ENCODE measurements at places on chromosomes 12 and 14.

DNA sequence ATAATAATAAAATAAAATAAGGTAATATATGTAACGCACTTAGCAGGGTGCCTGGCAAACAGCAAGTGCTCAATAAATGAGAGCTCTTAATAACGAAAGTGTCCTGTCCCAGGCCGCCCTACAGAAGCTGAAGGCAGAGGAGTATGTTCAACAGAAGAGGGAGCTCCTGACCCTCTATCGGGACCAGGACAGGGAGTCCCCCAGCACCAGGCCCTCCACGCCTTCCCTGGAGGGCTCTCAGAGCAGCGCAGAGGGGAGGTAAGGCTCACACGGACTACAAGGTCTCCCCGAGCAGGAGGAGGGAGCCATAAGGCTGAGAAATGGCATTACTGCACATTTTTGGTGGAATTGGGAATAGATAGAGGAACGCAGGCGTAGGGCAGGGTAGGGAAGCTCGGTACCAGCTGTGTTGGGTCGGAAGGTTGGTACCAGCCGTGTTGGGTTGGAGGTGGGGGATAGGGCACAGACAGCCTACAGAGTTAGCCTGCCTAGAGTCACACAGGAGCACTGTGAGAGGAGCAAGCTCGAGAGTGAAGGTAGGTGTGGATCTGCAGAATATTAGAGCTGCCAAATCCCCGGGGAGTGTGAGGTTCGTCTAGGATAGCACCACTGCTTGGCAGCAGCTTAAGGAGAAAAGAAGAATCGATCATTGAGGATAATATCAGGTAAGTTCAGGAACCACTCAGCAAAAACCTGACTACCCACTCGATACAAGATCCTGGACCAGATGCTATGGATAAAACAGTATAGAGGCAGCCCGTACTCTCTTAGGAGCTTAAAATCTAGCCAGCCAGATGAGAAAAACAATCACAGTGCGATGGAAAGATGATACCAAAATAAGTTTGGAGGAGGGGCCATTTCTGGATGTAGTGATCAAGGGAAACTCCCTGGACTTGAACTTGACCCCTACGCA, 15.3 kb downstream of the TNFRSF1A start:
- peak; percentile 57 for DNase-seq

- no peak for DNase-seq
Measured at GRCh38 chr12:11666131-11667050, 16.9 kb downstream of the ETV6 start.

DNA sequence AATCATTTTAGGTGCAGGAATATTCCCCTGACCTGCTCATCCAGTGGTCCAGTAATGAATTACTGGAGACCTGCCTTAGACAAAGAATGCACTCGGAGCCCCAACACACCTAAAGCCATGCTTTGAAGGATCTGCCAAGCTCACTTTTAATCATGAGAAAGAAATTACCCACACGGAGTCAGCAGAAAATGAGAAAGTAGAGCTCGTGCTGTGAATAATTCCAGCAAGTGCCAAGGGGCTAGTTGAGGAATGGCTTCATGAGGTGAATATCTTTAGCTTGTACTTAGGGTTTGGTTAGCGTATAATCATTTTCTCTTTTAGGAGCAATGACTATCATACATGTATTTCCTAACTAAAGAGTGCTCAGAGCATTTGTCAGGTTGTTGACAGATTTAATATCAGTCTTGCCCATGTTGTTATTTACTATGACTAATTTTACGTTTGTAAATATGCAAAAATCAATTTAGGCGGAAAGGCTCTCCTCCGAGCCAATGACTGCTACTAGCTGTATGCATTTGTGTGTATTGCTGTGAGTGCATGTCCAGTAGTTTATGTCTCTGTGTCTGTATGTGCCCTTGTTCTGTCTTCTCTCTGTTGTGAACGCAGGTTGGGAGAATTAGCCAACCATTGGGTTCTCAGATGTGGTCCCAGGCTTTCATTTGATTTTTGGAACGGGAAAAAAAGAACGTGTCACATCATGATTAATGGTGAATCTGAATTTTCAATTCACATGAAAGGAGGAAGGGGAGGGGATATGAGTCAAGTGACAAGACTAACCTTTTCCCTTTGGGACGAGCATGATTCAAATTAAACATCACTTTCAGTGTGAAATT, 98.4 kb downstream of the RMST start:
- no peak for DNase-seq

GRCh38 chr12:32445356-32445755, 46.0 kb downstream of the FGD4 start:
- no peak for DNase-seq

DNA sequence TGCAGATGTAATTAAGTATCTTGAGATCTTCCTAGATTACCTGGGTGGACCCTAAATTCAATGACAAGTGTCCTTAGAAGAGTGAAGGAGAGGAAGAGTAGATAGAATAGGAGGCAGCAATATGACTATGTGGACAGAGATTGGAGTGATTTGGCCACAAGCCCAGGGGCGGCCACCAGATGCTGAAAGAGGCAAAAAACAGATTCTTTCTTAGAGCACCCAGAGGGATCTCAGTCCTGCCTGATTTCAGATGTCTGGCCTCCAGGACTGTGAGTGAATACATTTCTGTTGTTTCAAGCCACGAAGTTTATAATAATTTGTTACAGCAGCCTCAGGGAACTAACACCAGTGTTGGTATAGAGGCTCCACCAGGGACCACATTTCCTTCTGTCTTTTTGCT, 67.3 kb downstream of the DACT1 start:
- peak; percentile 41 for DNase-seq

DNA sequence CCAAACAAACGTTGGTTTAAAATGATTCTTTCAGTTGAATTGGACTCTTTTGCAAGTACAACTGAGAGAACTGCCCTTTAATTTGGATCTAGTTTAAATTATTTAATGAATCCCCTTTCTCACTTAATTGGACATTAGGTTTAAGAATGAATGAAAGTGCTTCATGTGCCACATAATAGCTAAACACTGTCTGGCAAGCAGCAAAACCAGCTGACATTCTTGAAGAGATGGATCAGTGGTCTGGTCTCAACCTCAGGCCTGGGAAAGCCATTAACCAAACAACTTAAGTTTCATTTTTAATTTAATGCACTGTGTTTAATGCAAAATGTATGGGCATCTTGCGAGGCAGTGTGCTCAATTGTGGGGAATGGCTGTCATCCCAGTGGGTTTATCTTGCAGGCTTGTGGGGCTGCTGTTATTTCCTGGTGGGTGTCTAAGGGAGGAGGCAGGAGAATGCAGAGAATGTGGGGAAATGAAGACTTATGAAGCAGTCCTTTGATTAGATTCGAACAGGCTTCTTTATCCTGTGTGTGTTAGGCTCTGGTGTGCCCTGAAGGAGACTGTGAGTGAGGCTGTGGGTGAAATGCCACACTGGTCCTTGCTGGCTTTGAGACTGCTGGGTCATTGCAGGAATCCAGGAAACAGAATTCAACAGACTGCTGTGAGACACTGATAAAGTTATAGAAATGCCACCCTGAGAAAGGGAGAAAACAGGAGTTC, 144.1 kb upstream of the PELI2 start:
- no peak for DNase-seq

- DNase-seq, result no peak
Measured at GRCh38 chr12:9973949-9974348, 2.7 kb downstream of the CLEC12A start.

DNA sequence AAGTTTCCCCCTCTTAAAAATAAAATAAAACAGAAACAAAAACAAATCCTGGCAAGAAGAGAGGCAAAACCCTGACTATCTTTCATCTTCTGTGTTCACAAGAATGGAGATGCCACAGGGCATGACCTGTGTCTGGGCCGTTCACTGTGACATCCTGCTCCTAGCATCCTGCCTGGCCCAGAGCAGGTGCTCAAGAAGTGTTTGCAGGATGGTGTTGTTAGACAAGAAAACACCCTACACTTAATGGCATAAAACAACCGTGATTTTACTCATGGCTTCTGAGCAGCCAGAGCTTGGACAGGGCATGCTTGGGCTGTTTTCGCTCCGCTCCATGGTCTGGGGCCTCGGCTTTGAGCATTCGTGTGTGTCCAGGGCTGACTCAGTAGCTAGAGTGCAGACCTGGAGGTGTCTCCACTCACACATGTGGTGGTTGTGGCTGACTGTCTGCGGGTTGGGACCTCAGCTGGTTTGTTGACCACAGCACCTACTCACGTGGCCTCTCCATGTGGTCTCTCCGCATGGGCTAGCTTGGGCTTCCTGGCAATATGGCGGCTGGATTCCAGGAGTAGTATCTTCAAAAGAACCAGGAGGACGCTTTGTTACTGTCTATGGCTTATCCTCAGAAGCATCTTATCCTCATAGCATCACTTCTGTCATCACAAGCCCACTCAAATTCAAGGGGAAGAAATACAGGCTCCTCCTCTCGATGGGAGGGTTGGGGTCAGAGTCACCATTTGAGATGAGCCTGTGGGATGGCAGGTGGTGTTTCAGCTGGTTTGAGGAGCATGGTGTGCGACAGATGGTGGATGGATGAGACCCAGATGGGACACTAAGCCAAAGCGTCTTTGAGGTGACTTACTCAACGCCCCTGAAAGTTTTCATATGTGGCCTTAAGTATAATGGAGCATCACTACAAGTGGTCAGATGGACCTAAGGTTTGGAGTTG, 33.2 kb upstream of the FZD10 start:
- DNase-seq, result no peak

DNA sequence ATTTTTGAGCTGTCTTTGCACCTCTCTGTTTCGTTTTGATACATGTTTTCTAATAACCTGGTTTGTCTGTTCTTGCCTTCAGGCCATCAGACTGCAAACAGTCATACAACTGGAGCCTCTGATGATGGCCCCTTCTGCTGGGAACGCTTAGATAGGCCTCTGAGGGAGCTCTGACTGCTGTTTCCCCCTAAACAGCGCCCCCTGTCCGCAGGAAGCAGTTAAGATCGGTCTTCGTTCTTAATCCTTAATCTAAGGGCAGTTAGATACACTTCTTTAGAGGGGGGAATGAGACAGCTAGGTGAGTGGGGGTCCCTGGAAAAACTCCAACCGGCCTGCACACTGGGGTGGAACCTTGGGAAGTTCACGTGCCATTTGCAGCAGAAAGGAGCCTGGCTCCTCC, 1338.8 kb upstream of the SEL1L start:
- DNase-seq, result no peak

DNA sequence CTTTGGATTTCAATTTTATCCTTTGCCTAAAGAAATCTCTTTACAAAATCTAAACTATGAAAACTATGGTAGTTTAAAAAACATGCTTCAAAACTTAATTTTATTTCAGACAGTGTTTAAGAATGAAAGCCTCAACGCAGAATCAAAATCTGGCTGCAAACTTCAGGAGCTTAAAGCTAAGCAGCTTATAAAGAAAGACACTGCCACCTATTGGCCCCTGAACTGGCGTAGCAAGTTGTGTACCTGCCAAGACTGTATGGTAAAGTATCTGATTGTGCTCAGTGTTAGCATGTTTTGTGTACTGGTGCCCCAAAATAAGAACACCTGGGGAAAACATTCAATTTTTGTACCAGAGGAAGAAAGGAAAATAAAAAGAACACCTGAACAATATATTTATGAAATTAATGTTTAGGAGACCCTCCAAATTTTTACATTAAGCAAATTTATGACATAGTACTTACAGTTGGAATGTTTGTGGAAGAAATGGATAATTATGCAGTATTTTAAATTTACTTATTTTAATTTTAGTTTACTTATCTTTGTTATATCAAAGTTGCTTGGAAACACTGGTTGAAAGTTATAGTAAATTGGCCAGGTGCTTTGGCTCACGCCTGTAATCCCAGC, 12.2 kb downstream of the UBR7 start:
- DNase-seq, result peak; percentile 53

- no peak for DNase-seq
Measured at GRCh38 chr12:106879612-106880011, 76.1 kb upstream of the TMEM263 start.

GRCh38 chr12:111437816-111438454, 32.2 kb downstream of the SH2B3 start:
- no peak for DNase-seq

DNA sequence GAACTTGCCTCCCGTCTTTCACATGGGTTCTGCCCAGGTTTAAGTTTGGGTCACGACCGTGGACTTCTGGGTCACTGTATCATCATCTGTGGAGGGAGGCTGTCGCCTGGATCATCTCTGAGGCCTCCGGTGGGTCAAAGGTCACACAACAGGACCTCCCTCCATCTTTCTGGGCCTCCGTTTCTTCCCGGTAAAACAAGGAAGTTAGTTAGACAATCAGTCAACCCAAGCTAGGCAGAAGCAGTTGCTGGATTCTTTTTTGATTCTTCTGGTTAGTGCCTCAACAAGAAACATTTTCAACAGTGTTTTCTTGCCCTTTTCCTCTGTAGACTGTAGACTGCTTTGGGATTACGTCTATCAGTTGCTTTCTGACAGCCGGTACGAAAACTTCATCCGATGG, 186.6 kb upstream of the BCL2L14 start:
- no peak for DNase-seq

DNA sequence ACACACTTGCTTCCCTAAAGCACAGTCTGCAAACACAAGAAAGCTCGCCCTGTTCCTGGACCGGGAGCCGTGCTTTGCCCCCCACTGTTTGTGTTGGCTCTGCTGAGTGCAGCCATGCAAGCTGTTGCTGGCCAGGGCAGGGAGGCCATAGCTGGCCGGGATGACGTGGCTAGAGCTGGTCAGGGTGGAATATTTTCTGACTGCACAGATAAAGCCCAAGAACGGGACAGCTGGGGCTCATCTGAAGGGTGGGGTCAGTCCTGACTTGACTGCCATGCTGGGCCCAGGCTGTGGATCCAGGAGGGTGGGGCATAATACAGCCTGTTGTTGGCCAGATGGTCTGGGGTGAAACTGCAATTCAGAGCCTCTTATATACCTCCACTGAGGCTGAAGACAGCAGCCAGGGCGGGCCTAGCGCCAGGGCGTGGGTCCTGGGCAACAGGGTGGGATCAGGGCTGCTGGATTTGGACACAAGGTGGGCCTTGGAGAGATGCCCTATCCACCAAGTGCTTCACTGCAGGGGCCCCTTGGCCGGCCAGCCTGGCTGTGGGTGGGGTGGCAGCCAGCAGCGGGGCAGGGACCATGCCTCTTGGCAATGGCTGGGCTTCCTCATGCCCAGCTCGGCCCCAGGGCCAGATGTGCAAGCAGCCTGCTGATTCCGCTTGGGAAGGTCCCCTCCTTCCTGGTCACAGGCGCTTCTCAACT, 14.8 kb downstream of the KMT5A start:
- peak; percentile 96 for DNase-seq

- no peak for DNase-seq
Measured at GRCh38 chr14:30333934-30334333, 225.0 kb upstream of the G2E3 start.

DNA sequence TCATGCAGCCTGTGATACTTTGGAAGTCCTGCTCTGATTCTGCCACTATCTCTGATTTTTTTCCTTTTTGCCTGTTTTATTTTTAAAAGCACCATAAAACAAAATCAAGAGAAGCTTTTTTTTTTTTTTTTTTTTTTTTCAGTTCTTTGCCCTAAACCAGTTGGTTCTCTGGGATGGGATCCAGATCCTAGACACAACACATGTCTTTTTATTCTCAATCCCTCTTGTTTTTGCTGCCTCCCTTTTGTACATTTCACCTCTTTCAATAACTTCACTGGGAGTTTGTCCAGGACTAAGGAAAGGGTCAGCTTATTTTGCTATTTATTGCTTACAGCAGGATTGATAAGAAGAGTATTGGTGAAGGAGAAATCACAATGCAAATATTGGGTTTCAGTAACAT, 139.4 kb downstream of the GRIP1 start:
- peak; percentile 63 for DNase-seq

Measured in NCI-H446 (cell line).